ENCODE measurements at places on chromosomes 13 and 19. TPM values are rescaled to one million over a fixed set of nuclear protein-coding genes. Genes with fewer than 3 reads are reported as not detected.
A peak's percentile ranks its signal among the peaks of the same experiment; 100 is the strongest.

DNA sequence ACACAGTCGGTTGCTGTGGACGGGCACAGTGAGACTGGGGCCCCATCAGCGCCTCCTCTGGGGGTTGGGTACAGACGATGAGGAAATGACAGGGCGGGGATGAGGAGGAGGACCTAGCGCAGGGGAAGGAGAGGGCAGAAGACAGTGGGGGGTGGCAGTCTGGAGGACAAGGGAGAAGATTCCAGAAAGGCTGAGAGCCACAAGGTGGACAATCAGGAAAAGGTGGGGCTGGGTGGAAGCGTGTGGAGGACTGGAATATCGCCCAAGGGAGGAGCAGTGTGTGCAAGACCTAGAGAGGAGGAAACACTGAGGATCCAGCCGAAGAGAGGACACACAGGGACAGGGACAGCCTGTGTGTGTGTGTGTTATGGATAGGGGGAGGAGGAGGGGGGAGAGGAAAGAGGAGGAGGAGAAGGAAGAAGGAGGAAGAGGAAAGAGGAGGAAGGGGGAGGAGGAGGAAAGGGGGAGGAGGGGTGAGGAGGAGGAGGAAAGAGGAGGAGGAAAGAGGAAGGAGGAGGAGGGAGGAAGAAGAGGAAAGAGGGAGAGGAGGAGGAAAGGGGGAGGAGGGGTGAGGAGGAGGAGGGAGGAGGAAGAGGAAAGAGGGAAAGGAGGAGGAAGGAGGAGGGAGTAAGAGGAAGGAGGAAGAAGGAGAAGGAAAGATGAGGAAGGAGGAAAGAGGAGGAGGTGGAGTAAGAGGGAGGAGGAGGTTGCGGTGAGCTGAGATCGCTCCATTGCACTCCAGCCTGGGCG is 15.8 kb upstream of the GARIN5A start:
- H3K27ac ChIP-seq, result no peak overlapping the region
- H3K36me3 ChIP-seq, result no peaks in the 10 kb centered on the region
- H3K4me3 ChIP-seq, result no peak overlapping the region
- no peaks in the 10 kb centered on the region for H3K4me1 ChIP-seq

DNA sequence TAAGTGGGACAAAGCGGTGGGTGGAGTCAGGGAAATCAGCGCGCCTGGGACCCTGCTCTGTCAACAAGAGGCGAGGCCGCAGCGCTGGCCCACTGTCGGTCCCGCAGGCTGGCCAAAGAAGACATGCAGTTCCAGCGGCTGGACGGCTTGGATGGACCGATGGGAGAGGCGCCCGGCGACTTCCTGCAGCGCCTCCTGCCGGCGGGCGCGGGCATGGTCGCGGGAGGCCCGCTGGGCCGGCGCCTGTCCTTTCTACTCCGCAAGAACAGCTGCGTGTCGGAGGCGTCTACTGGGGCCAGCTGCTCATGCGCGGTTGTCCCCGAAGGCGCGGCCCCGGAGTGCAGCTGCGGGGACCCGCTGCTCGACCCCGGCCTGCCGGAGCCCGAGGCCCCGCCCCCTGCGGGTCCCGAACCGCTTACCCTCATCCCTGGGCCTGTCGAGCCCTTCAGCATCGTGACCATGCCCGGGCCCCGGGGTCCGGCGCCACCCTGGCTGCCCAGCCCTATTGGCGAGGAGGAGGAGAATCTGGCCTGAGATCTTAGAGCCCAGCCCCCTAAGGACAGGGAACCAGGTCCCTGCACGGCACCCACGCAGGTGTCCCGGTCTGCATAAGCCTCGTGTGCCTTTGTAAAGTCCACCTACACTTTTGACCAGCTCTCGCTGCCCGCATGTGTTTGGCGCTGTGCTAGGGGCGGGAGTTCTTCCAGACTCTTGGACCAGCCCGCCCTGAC is 6.1 kb downstream of the BEST2 start:
- H3K27me3 ChIP-seq, result no peaks in the 10 kb centered on the region
- no peak for DNase-seq
- peak overlapping the region; percentile 43 for H3K4me3 ChIP-seq
- H3K36me3 ChIP-seq, result no peaks in the 10 kb centered on the region

DNA sequence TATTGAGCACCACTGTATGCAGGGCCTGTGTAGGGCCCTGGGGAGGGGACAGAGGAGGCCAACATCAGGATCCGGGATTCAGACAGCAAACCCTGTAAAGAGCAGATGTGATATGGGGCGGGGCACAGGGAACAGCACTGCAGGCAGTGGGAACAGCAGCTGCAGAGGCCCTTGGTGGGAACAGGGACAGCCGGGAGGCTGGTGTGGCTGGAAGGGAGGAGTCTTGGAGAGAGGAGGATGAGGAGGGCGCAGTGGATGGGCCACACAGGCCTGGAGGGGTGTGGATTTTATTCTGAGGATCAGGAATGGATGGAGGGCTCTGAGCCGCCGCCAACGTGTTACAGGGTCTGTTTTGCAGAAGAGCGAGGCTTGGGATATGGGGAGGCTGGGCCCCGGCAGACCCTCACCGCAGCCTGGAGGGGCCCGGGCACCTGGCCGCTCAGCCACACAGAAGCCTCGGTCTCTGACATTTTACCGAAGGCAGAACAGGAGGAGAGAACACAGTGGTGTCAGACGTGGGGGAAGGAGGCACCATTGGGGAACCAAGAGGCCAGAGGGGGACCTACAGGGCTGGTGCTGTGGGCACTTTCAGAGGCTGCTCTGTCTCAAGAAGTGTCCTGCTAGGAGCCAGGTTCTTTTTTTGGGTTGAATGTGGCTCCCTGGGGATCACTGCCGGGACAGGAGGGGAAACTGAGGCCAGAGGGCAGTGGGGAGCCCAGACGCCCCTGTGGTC is 6.9 kb downstream of the EFNA2 start:
- no peaks in the 10 kb centered on the region for H3K27me3 ChIP-seq
- H3K36me3 ChIP-seq, result no peaks in the 10 kb centered on the region
- no peak for DNase-seq
- no peak overlapping the region for H3K4me3 ChIP-seq
- H3K4me1 ChIP-seq, result peaks cover 6% of the 10 kb centered on the region

- peaks cover 4% of the 10 kb centered on the region for H3K36me3 ChIP-seq
- peaks cover 10% of the 10 kb centered on the region for H3K4me1 ChIP-seq
- H3K27me3 ChIP-seq, result no peaks in the 10 kb centered on the region
- H3K4me3 ChIP-seq, result no peak overlapping the region
Measured at GRCh38 chr19:12047868-12048267, 4.9 kb downstream of the ZNF878 start.

- H3K27ac ChIP-seq, result no peak overlapping the region
- no peaks in the 10 kb centered on the region for H3K36me3 ChIP-seq
- H3K4me3 ChIP-seq, result no peak overlapping the region
- no peaks in the 10 kb centered on the region for H3K27me3 ChIP-seq
Measured at GRCh38 chr19:30001301-30001700, 59.3 kb downstream of the URI1 start.

GRCh38 chr13:110319774-110320509 is 12.9 kb downstream of the COL4A2 start:
- H3K4me1 ChIP-seq, result peaks cover 95% of the 10 kb centered on the region
- peaks cover 24% of the 10 kb centered on the region for H3K36me3 ChIP-seq
- no peak for DNase-seq
- H3K27me3 ChIP-seq, result no peaks in the 10 kb centered on the region
- peak overlapping the region; percentile 24 for H3K4me3 ChIP-seq
- H3K27ac ChIP-seq, result peak overlapping the region; percentile 81

DNA sequence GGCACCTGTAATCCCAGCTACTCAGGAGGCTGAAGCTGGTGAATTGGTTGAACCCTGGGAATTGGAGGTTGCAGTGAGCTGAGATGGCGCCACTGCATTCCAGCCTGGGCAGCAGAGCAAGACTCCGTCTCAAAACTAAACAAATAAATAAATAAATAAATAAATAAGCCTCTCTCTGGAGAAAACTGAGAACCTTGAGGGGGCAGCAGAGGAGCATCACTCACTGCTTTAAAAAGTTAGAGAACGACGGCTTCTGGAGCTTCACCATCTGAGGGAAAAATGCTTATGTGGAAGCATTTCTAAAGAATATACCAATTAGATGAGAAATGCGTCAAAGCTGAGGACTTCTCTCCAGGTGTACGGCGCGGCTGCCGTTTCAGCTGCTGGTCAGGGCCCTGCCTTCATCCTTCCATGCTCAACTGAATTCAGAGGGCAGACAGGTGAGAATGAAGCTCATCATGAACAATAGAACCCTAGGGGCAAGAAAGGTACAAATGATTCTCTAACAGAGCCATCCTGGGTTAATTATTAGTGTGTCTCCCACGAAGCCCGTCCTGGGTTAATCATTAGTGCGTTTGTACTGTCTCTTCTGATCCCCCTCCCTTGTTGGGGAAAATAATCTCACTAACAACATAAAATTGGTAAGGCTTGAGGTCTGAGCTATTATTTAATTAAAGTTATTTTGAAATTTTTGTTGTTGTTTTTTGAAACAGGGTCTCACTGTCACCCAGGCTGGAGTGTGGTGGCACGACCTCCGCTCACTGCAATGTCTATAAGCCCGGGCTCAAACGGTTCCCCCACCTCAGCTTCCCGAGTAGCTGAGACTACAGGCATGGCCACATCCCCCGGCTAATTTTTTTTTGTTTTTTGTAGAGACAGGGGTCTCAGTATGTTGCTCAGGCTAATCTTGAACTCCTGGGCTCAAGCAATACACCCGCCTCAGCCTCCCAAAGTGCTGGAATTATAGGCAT is 80.1 kb downstream of the IPO5 start:
- no peak overlapping the region for H3K4me3 ChIP-seq
- peak; percentile 50 for DNase-seq
- no peaks in the 10 kb centered on the region for H3K36me3 ChIP-seq
- no peak overlapping the region for H3K27ac ChIP-seq
- H3K27me3 ChIP-seq, result peaks cover 10% of the 10 kb centered on the region

Gene ZNF283
- total RNA-seq, result 6.4 TPM

Gene ZNF730
- not detected for total RNA-seq

Gene GFY
- total RNA-seq, result not detected

Gene HPN
- not detected for total RNA-seq

Gene PPP1R15A
- 72.3 TPM for total RNA-seq

Gene SLC7A10
- total RNA-seq, result not detected

Gene CYP4F8
- total RNA-seq, result not detected

Gene CEACAM4
- total RNA-seq, result 3.3 TPM
